K562 (cell line): ENCODE measurements at places on chromosomes 12 and 14. TPM values are rescaled to one million over a fixed set of nuclear protein-coding genes. Genes with fewer than 3 reads are reported as not detected.

DNA sequence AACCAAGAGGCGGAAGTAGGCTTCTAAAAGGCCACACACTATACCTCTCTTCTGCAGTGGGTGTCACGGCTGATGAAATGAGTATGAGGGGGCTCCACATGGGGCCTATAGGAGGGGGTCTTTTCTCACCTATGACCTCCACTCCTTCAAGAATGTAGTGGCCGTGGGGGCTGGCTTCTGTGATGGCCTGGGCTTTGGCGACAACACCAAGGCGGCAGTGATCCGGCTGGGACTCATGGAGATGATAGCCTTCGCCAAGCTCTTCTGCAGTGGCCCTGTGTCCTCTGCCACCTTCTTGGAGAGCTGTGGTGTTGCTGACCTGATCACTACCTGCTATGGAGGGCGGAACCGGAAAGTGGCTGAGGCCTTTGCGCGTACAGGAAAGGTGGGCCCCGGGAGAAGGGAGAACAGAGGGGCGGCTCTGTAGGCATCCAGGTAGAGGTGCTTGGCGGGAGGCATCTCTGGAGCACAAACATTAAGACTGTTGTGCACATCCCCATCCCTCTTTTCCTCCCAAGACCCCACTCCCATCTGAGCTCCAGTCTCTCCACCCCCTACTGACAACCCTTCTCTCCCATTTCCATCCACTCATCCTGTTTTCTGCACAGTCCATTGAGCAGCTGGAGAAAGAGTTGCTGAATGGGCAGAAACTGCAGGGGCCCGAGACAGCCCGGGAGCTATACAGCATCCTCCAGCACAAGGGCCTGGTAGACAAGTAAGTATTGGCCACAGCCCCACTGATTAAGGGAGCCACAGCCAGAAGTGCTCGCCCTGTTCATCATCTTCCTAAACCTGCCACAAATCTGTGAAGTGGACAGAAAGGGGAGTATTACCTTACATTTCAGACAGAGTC, 3.8 kb downstream of the GPD1 start:
- no peak for DNase-seq

DNA sequence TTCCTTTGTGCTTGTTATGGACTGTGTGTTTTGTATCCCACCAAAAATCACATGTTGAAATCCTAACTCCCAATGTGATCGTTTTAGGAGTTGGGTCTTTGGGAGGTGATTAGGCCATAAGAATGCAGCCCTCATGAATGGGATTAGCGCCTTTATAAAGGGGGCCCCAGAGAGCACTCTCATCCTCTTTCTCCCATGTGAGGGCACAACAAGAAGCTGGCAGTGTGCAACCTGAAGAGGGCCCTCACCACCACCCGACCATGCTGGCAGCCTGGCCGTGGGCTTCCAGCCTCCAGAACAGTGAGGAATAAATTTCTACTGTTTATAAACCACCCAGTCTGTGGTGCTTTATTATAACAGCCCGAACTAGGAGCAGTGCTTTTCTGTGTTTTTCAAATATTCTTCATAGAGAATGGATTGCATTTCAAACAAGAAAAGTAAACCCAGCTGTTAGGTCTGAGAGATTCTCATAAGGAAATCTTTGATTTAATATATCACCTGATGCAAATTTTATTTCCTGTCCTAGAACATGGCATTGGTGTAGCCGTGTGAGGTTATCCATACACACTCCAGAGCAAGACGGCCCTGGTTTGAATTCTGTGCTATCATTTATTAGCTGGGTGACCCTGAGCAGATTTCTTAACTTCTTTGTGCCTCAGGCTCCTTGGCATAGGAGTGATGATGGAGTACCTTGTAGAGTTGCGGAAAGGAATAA, 27.8 kb downstream of the HSPB8 start:
- DNase-seq = no peak

The SLC22A17 gene
- polyA plus RNA-seq = 0.04 TPM in 1 of 2 replicates, not detected in the other

DNA sequence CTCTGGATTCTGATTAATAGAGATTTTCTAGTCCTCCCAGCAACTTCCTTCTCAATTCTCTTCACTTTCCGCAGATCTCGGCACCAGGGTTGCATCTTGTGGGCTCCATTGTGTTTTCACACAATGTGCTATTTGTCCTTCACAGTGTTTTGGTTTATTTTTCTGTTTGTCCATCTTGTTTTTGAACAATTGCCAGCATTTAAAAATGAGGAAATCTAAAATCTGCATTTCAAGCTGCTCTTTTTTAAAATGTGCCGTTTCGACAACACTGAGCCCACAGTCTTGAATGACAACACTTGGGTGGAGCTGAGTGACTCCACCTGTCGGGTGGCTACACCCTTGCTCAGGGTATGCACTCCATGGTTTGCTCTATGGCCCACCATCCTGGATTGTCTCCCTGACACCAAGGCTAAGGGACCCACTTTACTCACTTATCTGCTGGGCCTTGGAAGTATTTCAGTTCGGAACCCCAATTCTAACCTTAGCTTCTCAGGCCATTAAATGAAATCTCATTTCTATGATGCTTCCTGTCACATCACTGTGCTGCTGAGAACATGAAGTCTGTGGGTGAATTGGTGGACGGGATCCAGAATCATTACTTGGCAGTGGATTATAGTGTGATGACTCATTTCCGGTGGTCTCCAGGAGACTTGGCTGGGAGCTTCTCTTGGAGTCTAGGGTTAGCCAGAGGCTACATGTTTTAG, 3.4 kb upstream of the MYRFL start:
- peak; percentile 25 for DNase-seq

- no peak for DNase-seq
Observed at GRCh38 chr12:120412421-120412820, 25.5 kb upstream of the COX6A1 start.

DNA sequence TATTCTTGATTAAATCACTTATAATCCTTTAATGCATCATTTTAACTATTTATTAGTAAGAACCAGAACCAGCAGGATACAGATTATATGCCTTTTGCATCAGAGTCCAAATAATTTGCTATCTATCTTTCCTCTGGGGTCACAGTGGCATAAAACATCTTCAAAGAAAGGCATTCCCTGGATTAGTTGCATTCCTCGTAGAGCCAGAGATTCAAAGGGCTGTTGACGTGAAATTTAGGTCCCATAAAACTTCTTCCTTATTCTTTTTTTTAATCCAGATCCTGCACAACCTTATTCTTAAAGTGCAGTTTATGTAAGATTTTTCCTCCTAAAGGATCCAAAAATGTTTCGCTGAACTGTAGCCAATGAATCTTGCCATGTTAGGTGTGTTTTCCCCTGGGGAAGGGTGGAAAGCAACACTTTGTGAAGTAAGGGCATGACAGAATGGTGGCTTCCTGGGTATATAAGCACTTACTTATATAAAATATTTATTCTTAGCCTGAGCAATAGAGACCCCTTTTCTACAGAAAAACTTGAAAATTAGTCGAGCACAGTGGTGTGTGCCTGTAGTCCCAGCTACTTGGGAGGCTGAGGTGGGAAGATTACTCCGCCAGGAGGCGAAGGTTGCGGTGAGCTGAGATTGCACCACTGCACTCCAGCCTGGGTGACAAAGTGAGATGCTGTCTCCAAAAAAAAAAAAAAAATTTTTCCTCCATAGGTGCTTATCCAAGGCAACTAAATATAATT, 208.7 kb downstream of the PCNX1 start:
- no peak for DNase-seq
